ENCODE measurements at places on chromosomes 7 and 10. TPM values are rescaled to one million over a fixed set of nuclear protein-coding genes. Genes with fewer than 3 reads are reported as not detected.

GRCh38 chr10:63324495-63324854 lies 141.3 kb downstream of the JMJD1C start:
- no peak for DNase-seq
- no peak overlapping the region for H3K4me3 ChIP-seq
- H3K27ac ChIP-seq: no peak overlapping the region
- no peaks in the 10 kb centered on the region for H3K27me3 ChIP-seq

Gene ZEB1
- 32.3 TPM for total RNA-seq

Gene ZNF804B
- not detected for total RNA-seq

Gene KAT6B
- 18.7 TPM for total RNA-seq

Gene STAG3
- total RNA-seq: 3.8 TPM

GRCh38 chr10:48805848-48806247 lies 121.2 kb downstream of the WDFY4 start:
- no peaks in the 10 kb centered on the region for H3K4me1 ChIP-seq
- no peaks in the 10 kb centered on the region for H3K27me3 ChIP-seq
- DNase-seq: no peak
- H3K27ac ChIP-seq: no peak overlapping the region
- no peaks in the 10 kb centered on the region for H3K36me3 ChIP-seq

Gene TFEC
- 2.9 TPM for total RNA-seq
